ENCODE measurements at places on chromosomes 6 and 20.

- no peak for DNase-seq
Observed at GRCh38 chr6:14585689-14586088, 468.1 kb downstream of the CD83 start.

- no peak for DNase-seq
Observed at GRCh38 chr6:110573136-110573535, 96.7 kb upstream of the SLC22A16 start.

DNA sequence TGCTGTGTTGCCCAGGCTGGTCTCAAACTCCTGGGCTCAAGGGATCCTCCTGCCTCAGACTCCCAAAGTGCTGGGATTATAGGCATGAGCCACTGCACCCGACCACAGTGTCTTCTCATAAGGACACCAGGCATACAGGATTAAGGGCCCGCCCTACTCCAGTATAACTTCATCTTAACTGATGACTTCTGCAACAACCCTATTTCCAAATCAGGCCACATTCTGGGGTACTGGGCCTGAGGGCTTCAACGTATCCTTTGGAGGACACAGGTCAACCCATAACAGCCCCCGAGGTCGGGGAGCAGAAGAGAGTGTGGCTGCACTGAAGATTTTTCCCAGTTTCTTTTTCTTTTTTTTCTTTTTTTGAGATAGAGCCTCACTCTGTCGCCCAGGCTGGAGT, 39.7 kb downstream of the SUN5 start:
- DNase-seq: no peak

DNA sequence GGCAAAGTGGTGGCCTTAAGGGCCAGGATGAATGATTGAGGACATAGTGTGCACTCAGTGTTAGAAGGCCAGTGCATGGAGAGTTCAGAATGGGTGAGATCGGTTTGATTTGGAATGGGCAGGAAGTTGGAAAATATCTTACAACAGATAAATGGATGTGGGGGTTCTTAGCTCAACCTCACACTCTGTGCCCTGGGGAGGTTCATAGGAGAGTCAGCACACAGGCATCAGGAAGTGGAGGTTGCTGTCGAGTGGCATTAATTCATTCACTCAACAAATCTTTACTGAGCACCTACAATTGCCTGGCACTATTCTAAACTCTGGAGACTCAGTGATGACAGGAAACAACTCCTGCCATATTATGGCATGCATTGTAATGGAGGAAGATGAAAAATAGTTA, 313.7 kb upstream of the SUPT3H start:
- DNase-seq: no peak

GRCh38 chr6:165621940-165622339, 41.1 kb downstream of the PDE10A start:
- DNase-seq: no peak

DNA sequence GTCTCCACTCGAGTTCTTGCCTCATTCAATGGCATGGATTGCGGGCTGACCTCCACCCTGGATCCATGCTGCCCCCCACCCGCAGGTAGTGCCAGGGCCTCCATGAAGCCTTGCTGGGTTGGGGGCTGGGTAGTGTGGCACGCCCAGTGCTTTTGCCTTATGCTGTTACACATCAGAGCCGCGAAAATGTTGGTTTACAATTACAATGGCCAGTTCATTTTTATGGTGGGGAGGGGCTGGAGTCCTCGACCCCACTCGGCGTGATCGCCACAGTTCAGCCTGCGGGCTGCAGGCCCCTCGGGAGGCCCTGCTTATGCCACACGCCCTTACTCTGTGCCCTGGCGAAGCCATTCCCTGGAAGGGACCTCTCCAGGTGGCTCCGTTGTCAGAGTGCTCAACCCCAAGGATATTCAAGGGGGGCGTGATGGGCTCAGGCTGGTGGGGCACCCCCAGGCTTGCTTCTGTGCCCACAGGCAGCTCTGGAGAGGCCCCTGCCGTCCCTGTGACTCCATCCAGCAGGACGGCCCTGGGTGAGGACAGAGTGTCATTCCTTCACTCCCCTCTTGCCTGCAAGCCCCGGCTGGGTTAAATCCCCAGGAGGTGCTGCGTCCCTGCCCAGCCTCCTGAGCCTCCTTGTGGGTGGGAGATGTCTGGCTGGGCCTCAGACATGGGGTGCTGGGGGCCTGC, 14.8 kb downstream of the ITPA start:
- no peak for DNase-seq

DNA sequence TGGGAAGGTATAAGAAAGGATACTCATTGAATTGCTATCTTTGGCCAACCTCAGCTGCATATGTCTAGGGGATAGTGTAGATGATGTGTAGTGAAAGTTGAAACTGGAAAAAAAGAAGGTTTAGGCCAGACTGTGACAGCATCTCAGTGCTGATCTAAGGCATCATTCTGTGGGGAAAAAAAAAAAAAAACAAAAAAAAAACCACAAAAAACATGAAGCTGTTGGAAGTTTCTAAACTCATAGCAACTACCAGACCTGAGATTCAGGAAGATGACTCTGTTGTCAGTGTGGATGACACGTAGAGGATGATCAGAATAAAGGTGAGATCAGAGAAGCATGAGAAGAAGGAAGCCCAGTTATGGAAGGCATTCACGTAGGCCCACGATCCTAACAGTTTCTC, 100.8 kb upstream of the CNKSR3 start:
- DNase-seq: no peak

- DNase-seq: no peak
Observed at GRCh38 chr6:136600818-136601217, 50.6 kb upstream of the MAP7 start.

- DNase-seq: no peak
Observed at GRCh38 chr6:141946502-141946901, 186.2 kb upstream of the GJE1 start.

DNA sequence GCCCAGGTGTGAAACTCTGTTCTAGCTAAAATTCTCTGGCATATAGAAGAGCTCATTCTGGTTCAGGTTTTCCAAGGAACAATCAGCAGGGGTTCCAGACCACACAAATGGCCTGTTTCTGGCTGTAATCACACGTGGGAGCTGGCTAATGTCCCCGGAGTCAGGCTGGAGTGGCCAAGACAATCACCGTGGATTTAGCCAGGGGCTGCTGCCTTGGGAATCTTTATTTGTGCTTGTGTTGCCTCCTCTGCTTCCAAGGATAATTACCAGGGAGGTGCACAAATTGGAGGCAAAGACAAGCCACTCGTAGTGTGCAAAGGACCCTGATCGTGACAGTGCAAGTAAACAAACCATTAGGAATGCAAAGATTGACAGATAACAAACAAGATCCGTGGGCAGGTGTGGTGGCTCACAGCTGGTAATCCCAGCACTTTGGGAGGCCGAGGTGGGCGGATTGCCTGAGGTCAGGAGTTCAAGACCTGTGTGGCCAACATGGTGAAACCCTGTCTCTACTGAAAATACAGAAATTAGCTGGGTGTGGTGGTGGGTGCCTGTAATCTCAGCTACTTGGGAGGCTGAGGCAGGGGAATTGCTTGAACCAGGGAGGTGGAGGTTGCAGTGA, 77.3 kb downstream of the KCNB1 start:
- DNase-seq: no peak

DNA sequence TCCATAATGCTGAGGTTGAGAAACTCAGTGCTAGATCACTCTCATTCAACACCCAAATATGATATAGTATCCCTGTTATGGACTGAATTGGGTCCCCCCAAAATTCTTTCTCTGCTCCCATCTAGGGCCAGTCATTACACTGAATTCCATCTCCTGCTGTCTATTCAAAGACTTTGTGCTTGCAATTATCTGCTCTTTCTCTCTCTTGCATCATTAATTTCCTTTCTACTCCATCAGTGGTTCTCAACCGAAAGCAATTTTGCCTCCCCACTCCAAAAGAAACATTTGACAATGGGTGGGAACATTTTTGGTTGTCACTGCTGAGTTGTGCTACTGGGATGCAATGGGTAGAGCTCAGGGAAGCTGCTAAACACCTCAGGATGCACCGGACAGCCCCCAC, 271.5 kb upstream of the CDYL start:
- DNase-seq: no peak

DNA sequence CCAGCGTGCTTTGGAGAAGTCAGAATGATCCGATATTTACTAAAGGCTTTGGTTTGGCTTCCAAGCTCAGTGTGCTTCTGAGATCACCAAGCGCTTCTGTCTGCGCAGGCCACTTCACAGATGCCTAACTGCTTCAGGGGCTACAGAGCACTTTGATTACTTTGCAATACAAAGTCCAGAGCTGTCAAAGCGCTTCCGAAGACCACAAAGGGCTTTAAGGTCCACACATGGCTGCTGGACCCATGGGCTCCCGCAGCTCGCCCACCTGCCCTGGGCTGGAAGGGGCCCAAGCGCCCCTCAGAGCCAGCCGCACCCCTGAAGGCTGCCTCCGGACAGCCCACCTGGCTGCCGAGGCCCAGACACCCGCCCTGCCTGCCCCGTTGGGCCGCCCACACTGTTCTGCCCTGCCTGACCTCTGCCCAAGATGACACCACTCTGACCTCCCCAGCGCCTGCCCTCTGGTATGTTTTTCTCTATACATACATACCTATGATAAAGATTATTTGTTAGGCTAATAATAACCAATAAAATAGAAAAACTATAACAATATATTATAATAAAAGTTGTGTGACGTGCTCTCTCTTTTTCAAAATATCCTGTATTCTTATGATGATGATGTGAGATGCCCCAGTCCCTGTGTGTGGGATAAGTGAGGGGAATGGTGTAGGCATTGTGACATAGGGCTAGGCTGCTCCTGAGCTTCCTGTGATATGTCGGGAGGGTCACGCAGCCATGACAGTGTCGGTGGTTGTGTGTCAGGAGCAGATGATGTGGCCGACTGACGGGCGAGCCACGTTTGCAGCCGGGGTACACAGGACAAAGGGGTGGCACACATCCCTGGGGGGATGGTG, 22.6 kb downstream of the DYNLT1 start:
- no peak for DNase-seq

GRCh38 chr20:18030020-18030419, 27.7 kb downstream of the OVOL2 start:
- DNase-seq: no peak

DNA sequence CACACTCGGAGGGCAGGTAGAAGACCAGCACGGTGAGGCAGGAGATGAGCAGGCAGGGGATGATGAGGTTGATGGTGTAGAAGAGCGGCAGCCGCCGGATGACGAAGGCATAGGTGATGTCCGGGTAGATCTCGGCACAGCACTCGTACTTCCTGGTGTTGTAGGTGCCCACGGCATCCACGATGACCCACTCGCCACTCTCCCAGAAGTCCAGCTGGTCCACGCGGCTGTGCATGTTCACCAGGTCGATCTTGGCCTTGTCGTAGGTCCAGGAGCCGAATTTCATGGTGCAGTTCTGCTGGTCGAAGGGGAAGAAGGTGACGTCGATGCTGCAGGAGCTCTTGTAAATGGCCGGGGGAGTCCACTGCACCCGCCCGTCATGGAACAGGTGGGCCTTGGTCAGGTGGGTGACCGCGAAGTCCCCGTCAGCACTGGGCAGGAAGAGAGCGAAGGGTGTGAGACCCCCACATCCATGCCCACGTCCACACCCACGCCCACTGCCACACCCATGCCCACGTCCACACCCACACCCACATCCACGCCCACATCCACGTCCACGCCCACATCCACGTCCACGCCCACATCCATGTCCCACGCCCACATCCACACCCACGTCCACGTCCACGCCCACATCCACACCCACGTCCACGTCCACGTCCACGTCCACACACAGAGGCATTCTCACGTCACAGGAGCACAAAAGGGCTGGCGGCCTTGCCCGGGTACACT, 10.4 kb downstream of the CHRNA4 start:
- DNase-seq: peak; percentile 30

- DNase-seq: no peak
Observed at GRCh38 chr6:124753562-124754105, 208.6 kb upstream of the RNF217 start.

- no peak for DNase-seq
Observed at GRCh38 chr20:42024653-42025052, 406.5 kb upstream of the CHD6 start.

DNA sequence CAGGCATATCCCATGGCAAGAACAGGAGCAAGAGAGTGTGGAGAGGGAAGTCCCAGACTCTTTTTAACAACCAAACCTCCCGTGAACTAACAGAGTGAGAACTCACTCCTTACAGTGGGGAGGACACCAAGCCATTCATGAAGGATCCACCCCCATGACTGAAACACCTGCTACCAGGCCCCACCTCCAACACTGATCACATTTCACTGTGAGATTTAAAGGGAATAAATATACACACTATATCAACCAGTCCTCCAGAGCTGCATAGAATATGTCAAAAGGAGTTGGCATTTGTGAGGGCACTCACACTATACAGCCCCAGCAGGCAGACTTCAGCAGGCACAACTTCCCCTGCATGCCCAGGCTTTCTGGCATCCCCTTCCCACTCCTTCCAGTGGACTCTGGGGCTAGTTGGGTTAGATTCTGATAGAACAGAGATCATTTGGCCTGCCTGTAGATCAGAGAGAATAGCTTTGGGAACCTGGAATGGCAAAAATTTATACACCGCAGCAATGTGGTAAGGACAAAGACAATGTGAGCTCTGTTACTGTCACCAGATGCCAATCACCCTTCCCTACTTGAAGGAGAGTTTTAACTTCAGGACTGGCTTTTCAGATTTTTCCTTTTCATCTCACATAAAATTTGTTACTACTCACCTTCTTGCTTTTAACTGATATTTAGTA, 25.2 kb upstream of the TENT5A start:
- no peak for DNase-seq

GRCh38 chr20:56762401-56762800, 133.3 kb downstream of the TFAP2C start:
- DNase-seq: no peak

GRCh38 chr6:50362706-50363105, 313.0 kb upstream of the DEFB112 start:
- no peak for DNase-seq

All from erythroblast (primary cell).